ENCODE measurements at places on chromosomes 1 and 21.

DNA sequence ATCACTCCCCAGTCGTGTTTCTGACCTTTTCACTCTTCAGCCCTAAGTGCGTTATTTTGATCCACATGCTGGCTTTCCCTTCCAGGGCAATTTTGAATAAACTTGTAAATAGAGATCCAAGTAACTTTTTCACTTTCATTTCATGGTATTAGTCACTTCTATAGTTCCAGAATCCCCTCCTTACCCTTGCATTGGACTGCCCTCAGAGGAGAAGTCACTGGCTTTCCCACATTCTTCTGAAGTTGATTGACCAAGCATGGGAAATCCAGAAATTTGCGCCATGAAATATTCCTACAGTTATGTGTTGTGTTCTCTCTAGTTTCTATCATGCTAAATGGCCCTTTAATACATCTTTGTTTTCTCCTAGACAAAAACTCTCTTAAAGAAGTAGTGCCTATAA lies 177.3 kb upstream of the GORAB start:
- DNase-seq: no peak

- no peak for DNase-seq
Observed at GRCh38 chr1:66012106-66012784, 219.6 kb downstream of the PDE4B start.

DNA sequence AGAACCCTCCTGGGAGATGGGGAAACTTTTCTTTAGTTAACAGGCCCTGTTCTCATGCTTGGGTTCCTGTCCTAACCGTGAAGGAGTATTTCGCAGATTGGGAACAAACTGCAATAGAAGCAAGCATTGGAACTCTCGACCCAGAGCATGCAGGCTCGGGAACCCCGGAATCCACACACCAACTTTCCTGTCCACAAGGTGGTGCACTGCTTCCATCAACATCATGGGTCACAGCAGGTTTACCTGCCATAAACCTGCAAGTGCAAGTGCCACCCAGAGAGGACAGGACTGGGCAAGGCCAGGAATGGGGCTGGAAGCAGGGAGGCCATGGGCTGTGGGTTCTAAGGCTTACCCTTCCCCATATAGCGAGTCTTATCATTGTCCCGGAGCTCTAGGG lies 6.9 kb downstream of the ENO1 start:
- no peak for DNase-seq

DNA sequence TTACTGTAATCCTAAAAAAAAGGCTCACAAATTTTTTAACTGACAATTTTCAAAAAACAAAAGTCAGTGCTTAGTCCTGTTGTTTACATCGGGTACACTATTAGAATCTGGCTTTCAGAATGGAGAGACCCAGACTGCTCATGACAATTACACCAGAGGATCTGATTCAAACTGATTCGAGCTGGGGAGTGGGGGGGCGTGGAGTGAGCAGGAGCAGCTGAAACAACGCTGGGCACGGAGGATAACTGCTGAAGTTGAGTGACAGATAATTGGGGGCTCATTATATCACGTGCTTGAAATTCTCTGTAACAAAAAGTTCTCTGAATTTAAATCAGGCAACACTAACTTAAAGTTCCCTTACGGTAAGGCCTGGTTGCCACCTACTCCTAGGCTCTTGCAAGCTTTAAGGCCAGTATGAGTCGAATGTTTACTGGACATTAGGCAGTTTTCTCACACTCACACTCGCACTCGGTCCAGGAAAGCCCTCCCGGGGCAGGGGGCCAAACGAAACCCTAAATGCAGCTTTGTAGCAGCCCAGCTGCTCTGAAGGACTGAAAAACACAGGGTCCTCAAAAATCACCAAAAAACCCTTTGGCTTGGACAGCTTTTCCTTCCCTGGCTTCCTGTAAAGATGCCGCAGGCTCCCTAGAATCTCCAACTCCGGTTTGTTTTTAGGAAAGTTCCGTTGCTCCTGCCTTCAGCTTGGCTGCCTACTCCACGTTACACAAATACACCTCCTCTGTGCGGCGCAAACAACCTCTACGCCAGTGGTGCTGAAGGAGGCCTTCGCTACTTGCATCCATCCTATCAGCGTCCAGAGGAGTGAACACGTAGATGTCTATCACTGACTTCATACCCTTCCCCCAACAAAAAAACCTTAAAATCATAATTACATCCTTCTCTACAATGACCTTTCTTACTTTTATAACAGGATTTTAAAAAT lies 42.9 kb downstream of the CAPZB start:
- DNase-seq: no peak

- no peak for DNase-seq
Observed at GRCh38 chr1:1215080-1215676, 1.2 kb upstream of the TNFRSF4 start.

GRCh38 chr1:115320377-115320776 lies 17.7 kb downstream of the NGF start:
- DNase-seq: no peak

DNA sequence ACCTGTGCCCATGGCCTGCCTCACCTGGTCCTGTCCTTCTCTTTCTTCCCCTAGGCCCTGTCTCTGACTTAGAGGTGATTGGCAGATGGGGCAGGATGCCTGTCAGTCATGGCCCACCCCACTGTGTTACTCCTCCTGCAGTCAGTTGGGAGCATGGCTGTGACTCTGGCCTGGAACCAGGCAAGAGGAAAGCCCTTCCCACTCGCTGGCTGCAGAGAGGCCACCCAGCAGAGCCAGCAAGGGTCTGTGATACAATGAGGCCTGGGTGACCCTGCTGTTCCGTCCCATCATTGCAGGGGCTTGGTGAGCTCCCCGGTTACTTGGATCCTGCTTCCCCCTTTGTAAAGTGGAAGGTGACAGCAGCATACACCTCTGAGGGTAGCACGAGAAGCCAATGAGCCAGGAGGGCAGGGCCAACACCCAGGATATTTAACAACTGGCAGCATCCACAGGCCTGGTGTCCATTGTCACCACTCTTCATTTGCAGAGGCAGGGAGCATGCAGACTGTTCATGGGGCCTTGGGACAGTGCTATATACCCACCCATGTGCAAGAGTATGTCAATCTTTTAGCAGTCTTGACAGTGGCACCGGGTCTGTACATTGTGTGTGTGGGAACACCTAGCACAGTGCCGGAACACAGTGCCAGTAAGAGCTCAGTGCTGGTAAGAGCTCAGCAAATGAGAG lies 191.0 kb upstream of the C1orf174 start:
- DNase-seq: no peak

DNA sequence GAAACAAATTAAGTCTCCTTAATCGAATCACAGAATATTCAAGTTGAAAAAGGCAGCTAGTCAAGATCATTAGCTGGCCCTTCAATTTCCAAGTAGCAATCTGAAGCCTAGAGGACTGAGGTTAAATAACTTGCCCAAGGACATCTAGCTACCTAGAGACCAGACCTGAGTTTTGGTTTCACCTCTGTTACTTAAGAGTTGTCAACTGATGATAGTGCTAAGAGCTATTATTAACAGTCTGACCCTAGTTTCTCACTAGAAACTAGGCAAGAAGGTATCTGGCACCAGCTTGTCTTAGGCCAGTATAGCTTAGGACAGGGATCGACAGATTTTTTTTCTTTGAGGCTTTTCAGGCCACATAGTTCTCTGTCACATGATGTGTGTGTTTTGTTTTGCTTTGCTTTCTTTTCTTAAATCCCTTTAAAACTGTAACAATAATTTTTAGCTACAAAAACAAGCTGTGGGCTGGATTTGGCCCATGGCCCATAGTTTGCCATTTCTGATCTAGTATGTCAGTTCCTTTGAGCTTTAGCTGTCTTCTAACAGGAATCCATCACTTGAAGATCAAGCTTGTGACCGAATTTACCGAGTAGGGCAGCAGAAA lies 23.2 kb downstream of the TRIM45 start:
- no peak for DNase-seq

GRCh38 chr1:43930168-43930948 lies 3.2 kb upstream of the ARTN start:
- DNase-seq: no peak

- DNase-seq: no peak
Observed at GRCh38 chr1:197438010-197438790, 170.1 kb downstream of the CRB1 start.

GRCh38 chr21:17758683-17759082 lies 60.5 kb downstream of the C21orf91 start:
- no peak for DNase-seq

GRCh38 chr1:1629430-1630190 lies 2.4 kb upstream of the MMP23B start:
- DNase-seq: peak; percentile 53
